ENCODE measurements at places on chromosomes 7 and 10.

DNA sequence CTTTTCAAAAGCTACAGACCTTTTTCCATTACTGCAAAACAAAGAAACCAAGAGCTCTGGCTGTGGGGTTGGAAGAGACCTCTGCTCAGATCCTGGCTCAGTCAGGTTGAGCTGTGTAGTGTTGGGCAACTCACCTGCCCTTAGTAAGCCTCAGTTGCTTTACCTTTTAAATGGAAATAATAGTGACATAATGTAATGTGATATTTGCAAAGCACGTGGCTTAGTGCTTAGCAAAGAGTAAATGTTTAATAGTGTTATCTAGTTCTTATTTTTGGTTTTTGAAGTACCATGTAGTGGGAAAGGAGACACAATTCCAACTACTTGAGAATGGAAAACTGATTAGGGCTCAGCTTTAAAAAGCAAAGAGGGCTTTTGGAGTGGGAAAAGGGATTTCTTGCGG, 100.2 kb downstream of the SVIL start:
- no peak for DNase-seq

- no peak for DNase-seq
These were observed 50.6 kb downstream of the PRPF18 start for GRCh38 chr10:13637303-13637856.

GRCh38 chr10:128643658-128644057, 517.4 kb upstream of the MKI67 start:
- DNase-seq = no peak

- DNase-seq = no peak
These were observed 344.8 kb upstream of the NFE2L3 start for GRCh38 chr7:25807086-25807611.

DNA sequence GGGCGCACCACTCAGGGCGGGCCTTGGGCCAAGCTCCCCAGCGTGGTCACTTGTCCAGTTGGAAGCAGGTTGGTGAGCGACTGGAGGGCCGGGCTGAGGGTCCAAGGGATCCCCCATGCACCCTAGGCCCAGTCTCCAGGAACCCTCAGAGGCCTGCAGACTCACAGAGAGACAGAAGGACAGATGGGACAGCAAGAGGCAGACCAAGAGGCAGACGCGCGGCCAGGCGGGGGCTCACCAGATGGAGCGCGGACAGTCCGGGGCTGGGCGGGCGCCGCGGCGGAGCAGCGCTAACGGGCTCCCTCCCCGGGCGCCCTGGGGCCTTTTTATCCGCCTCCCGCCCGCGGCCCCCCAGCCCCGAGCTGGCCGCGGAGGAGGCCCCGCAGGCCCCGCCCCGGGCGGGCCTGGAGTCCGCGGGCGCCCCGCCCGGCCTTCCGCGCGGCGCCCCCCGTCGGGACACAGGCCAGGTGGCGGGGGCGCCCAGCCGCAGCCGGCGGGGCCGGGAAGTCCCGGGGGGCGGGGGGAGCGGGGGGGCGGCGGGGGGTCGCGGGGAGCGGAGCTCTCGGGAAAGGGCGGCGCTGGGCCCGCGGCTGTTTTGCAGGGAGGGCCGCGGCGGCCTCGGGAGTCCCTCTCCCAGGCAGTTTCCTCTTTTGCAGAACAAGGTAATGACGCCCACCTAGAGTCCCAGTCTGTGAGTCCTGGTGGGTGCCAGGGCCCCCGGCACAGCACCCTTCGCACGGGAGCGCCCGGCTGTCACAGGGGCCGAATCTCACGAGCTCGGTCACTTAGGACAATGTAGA, at the start of gene LOXL4:
Gene LOXL4 (minus strand): TSS at position 301 of the 800 bp plus-strand sequence. CDS start 5,175 bp downstream, outside the sequence.
- no peak for DNase-seq

- DNase-seq = no peak
These were observed 39.6 kb downstream of the MICALL2 start for GRCh38 chr7:1419688-1420087.

DNA sequence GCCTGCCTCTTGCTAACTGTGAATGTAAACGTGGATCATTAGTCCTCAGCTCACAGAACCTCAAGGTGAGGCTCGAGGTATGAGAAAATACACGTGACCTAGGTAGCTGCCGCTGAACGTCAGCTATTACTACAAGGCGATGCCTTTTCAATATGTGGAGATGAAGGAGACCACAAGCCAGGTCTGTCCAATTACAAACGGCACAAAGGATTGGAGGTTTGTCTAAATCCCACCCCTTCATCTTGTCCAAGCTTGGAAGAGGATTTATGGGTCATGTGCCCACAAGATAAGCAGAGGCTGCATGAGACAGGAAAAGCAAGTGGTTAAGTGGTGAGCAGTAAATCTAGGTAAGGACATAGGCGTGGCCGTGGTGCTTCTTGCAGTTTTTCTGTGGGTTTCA, 3.4 kb downstream of the H2BK1 start:
- DNase-seq = no peak

- DNase-seq = no peak
These were observed 30.1 kb downstream of the DENND11 start for GRCh38 chr7:141671705-141672496.

GRCh38 chr7:132876576-132876975, 205.3 kb downstream of the CHCHD3 start:
- DNase-seq = no peak

DNA sequence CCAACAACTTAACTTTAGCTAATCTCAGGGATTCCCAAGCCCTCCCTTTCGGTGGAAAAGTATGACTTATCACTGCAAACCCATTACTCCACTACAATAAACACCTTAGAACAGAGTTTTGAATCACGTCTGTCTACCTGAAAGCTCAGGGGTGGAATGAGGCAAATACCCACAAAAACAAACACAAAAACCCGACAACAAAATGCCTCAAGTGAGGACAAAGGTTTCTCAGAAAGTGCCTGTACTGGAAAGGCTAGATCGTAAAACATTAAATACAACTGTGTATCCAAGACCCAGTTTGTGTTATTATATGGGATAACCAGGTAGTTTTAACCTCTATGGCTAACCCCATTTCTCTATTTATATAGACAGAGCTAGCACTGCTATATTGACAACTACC, 26.0 kb downstream of the MKRN1 start:
- DNase-seq = no peak

DNA sequence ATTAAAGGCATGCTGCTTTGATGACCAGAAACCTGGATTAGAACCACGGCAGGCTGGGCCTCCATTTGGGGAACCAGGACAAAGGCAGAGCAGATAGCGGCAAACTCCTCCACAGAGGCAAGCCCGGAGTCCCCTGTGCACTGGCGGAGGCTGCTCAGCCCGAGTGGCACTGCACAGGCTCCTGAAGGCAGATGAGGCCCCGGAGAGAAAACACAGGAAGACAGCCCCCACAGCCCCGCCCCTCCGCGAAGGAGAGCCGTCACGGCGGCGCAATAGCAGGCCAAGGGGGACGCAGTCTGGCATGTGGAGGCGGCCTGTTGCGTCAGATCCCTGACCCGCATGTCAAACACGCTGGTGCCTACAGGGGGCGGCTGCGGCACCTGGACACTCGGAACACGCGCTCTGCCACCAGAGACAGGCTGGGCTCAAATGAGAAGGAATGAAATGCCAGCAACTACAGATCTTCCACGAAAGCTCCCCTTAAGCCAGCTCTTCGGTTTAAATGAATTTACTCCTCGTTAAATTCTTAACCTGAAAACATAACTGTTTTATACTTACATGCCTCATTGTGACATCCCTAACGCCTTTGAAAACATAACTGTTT, 128.5 kb downstream of the MAD1L1 start:
- peak; percentile 93 for DNase-seq

GRCh38 chr10:50310560-50311174, 59.4 kb upstream of the ASAH2 start:
- DNase-seq = no peak

DNA sequence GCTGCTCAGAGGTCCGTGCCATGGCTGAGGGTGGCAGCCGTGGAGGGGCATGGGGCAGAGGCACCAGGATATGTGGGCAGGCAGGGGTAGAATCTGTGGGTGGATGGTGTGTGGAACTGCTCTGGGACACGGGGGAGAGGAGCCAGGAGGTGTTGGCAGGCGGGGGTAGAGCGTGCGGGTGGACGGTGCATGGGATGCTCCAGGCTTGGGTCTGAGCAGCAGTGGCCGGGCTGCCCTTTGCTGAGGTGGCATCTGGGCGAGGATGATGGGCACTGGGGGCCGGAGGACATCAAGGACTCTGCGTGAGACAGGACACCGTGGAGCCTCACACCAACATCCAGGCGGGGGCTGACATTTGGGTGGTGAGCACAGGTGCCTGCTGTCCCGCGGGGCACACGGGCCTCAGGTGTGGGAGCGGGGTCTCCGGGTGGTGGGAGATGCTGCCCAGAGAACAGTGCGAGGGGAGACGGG, 46.2 kb downstream of the JAKMIP3 start:
- DNase-seq = peak; percentile 59

DNA sequence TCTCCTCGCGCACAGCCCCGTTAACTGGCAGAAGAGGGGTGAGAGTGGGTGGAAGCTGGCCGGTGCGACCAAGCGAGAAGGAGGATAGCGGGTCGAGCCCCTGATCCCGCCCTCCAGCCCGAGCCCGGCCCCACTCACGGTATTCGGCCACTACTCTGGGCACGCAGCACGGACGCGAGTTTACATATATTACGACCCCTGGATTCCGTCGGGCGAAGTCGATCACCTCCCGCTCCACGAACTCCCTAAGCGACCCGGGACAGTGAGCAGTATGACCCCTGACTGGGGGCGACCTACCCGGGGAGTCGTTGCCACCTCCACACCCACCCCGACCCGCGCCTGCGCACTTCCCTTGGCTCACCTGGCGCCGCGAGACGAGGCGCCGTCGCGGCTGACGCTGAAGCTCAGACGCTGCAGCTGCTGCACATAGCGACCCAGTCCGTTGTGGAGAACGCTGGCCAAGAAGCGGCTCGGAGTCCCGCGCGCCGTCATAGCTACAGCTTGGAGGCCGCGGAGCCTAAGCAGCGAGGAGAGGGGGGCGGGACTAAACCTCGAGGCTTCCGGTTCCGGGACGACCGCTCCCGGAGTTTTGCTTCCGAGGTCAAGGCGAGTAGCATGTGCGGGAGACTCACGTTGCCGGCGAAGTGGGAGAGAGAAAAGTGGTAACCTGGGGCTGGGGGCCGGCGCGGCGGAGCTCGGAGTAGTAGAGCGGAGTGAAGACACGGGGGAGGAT, at the start of the genes MRPL43 and TWNK:
Gene MRPL43 (minus strand): TSS at position 546 of the 733 bp plus-strand sequence. CDS start 54 bp downstream, at position 492.
Gene TWNK (plus strand): TSS at position 592 of the 733 bp plus-strand sequence. CDS start 668 bp downstream, outside the sequence.
- peak; percentile 92 for DNase-seq

GRCh38 chr7:25663877-25664276, 435.6 kb upstream of the NPVF start:
- DNase-seq = no peak

DNA sequence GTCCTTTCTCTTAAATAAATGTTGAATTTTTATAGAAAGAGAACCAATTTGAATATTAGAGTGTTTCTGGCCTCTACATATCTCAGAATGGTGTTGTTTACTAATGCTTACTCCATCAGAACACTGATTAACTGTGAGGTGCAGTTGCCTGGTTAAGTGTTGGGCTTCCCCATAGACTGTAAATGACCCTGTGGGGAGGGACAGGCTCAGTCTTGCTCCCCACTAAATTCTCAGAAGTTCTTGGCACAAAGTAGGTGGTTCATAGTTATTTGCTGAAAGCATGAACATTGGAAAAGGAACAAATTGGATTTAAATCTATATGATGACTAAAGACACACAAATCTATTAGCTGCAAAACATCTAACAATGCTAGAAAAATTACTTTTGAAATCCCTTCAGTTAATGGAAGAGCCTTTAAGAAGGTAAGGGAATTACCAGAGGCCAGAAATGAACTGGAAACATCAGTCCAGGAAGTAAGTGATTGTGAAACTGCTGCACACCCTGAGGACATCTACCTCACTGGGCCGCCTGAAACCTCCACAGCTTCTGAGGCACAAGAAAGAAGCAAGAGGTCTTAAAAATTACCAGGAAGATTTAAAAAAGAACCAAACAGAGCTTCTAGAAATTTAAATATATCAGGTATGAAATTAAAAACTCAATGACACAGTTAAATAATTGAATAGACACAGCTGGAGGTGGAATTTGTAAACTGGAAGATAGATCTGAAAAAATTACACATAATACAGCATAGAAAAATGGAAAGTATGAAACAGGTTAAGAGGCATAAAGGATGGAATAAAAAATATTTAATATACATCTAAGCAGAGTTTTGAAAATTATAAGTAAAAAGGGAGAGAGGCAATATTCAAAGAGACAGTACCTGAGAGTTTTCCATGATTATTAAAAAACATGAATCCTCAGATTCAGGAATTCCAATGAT, 17.8 kb upstream of the COMTD1 start:
- DNase-seq = no peak

DNA sequence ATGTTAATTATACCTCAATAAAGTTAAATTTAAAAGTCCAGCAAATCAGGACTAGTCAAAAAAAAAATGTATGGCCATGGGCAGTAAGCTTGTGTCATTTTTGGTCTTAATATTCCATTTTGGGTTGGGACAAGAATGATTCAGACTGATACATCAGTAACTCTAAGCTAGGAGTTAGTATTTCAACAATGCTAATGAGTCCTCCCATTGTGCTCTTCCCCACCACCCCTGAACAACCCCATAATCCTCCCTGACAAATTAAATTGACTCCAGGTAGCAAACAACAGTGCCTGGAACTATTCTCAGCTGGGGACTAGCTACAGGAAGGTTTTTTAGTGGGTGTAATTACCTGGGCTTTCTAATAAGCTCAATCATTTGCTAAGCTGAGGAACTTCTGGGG, 30.7 kb upstream of the KCNIP2 start:
- DNase-seq = no peak

DNA sequence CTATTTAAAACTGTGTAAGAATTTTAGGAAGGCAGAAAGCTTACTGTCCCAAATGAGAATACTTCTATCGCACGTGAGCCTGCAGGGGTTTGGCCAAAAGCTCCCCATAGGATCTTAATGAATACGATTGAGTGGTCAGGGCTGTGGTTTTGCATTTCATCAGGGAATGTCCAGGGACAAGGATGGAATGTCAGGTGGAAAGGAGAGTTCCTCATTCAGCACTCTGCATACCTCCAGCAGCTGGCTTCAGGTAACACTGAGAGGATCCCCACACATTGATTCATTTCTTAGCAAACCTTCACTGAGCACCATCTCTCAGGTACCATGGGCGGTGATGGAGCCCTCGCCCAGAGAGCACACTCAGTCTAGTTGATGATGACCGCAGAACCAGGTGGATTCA, 27.2 kb downstream of the ANK3 start:
- DNase-seq = no peak

GRCh38 chr7:55534916-55535590, 37.2 kb downstream of the VOPP1 start:
- no peak for DNase-seq

DNA sequence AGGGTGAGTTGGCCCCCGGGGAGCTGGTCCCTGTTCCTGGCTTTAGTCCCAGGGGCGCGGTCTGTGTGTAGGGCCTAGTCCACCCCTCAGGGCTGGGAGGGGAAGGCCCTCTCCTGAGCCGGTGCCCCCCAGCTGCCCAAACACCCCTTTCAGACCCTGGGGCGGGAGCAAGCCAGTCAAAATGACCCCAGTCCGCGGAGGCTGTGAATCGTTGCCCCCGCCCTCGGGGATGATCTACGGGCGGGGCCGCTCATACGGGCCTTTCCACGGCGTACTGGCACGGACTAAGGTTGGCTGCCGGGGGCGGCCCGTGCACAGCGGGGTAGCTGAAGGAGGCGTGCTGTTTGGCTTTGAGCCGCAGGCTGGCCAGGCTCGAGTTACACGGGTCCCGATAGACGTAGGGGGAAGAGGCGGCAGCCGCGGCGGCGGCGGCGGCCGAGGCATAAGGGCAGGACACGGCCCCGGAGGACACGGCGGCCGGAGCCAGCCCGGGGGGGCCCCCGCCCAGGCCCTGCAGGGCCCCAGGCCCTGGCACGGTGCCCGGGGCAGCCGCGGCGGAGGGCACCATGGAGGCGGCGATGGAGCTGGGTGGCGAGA, 4.3 kb downstream of the ELOVL3 start:
- DNase-seq = peak; percentile 76

GRCh38 chr7:95011146-95011928, 103.9 kb downstream of the PPP1R9A start:
- no peak for DNase-seq

GRCh38 chr7:25122373-25122772, 2.7 kb downstream of the CYCS start:
- no peak for DNase-seq
